Stimulated activated CD8-positive, alpha-beta memory T cell treated with anti-CD3 and anti-CD28 coated beads, Interleukin-2, amount 100 ng/mL, for 1 hour (primary cell): ENCODE measurements at places on chromosomes 1 and 21.

GRCh38 chr1:232248276-232248820, 381.6 kb downstream of the SIPA1L2 start:
- DNase-seq, result no peak

DNA sequence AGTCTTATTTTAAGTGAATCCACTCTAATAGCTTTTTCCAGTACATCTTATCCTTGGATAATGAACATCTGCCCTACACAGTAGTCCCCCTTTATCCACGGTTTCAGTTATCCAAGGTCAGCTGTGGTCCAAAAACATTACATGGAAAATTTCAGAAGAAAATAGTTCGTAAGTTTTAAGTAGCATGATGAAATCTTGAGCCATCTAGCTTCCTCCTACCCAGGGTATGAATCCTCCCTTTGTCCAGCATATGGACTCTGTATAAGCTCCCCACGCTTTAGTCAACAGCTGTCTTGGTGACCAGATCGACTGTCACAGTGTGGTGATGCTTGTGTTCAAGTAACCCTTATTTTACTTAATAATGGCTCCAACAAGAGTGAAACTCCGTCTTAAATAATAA, 2.6 kb downstream of the GLRX2 start:
- no peak for DNase-seq

GRCh38 chr1:91844862-91845528, 41.0 kb downstream of the TGFBR3 start:
- DNase-seq, result no peak

- DNase-seq, result no peak
Observed at GRCh38 chr1:62720946-62721554, 32.9 kb upstream of the DOCK7 start.

- no peak for DNase-seq
Observed at GRCh38 chr1:182848736-182849135, 9.6 kb downstream of the DHX9 start.

DNA sequence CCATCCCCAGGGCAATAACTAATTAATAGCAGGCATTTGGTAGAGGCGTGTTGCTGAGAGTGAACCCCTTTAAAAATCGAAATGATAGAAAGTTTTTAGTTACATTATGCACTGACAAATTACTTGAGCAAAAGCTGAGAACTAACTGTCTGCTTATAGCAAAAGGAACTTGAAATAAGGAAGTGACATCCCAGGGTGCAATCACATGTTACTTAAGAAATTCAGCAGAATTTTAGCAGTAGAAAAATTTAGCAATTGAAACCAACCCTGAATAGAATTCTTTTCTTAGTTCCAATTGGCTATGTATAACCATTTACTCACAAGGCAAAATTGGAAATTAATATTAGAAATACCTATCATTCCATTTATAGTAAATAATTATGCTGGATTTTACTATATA, 139.5 kb upstream of the SAMSN1 start:
- no peak for DNase-seq

DNA sequence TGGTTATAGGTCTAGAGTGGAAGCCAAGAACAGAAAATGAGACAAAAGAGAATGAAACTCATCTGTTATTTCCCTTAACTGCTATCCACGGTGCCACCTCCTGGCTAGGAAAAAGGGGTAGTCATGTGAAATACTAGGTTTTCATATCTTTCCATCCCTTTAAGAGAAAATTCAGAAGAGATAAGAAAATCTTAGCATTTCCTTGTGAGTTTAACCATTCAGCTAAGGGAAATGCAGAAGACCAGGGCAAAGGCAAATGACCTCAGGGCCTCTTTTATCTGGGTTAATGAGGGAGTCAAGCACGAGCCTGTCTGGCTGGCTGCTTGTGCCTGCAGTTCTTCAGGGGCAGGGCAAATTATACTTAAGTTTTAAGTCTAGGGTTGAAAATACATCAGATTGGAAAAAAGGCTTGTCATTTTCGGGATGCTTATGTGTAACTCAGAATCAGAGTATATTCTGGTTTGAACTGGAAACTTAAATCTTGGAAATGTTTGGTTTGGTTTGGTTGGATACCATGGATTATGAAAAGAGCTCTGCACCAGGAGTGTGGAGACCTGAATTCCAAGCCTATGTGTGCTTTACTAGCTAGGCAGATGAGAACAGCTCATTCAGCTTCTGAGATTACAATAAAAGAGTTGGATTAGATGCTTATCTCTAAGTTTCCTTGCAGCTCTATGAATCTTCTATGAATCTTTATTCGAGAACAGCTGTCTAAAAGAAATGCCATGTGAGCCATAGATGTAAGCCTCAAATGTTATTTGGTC, 19.9 kb downstream of the NIBAN1 start:
- DNase-seq, result no peak

DNA sequence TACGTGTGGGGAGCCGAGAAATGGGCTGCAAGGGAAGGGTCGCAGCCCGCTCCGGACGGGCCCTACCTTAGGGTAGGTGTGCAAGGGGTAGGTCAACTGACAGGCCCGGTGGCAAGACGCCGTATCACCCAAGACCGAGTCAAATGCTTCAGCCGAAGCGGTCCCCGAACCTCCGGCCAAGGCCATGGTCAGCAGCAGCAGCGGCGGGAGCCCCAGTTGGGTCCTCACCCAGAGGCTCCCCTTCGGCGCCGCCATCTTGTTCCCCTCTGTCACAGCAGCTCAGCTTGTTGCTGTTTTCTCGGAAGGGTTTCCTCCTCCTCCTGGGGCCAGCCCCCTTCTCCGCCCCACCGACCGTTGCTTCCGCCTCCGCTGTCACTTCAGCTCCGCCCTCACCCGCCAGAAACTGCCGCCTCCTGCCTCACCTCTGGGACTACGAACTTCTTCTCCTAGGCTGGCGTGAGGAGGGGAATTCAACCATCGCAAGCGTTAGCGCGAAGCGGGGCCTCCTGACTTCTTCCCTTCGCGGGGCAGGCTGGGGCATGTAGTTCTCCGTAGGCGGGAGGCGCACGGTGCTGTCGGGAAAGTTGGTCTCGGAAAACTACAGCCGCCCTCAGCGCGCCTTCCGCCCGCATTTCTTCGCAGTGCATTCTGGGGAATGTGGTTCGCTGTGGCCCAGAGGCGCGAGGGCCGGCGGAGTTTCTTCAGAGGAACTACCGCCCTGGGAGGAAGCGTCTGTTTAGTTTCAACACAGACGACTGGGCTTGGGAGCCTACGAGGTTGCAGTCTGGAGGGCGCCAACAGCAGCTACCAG, at the start of the genes TCEANC2 and TMEM59:
Gene TCEANC2 (plus strand): TSS at position 675 of the 811 bp plus-strand sequence. CDS start 815 bp downstream, outside the sequence.
Gene TMEM59 (minus strand): TSS at position 271 of the 811 bp plus-strand sequence. CDS start 16 bp downstream, at position 255.
- peak; percentile 93 for DNase-seq

GRCh38 chr1:203796236-203796605, 798 bp downstream of the ZBED6 start:
- DNase-seq, result no peak
